Purkinje cell (primary cell): ENCODE measurements at places on chromosomes 5 and 9. TPM values are rescaled to one million over a fixed set of nuclear protein-coding genes. Genes with fewer than 3 reads are reported as not detected.

SLC1A3 gene
- polyA plus RNA-seq = 345 and 350 TPM in 2 replicates

PDZD2 gene
- 12.9 and 18.0 TPM in 2 replicates for polyA plus RNA-seq

PCDHGC3 gene
- 51.6 and 70.9 TPM in 2 replicates for polyA plus RNA-seq

CD74 gene
- polyA plus RNA-seq = 47.4 and 53.5 TPM in 2 replicates

TMEM232 gene
- 6.6 and 24.5 TPM in 2 replicates for polyA plus RNA-seq

SYK gene
- not detected in 2 replicates for polyA plus RNA-seq

PCDHGA12 gene
- polyA plus RNA-seq = 3.6 and 4.3 TPM in 2 replicates

LMBRD2 gene
- polyA plus RNA-seq = 72.3 and 79.1 TPM in 2 replicates

IRX4 gene
- polyA plus RNA-seq = not detected in 2 replicates

PCA3 gene
- 0.66 and 3.6 TPM in 2 replicates for polyA plus RNA-seq

LVRN gene
- not detected in 2 replicates for polyA plus RNA-seq

GRK6 gene
- polyA plus RNA-seq = 1.3 and 5.0 TPM in 2 replicates

CNTFR gene
- 0.66 and 3.7 TPM in 2 replicates for polyA plus RNA-seq

CFAP90 gene
- polyA plus RNA-seq = 4.6 and 6.3 TPM in 2 replicates

ZNF169 gene
- 3.3 and 3.4 TPM in 2 replicates for polyA plus RNA-seq

PCDHGA6 gene
- 0.30 and 0.60 TPM in 2 replicates for polyA plus RNA-seq

C9 gene
- 0.08 TPM in 1 of 2 replicates, not detected in the other for polyA plus RNA-seq

ITGA1 gene
- 2.2 and 8.4 TPM in 2 replicates for polyA plus RNA-seq

BTNL3 gene
- not detected in 2 replicates for polyA plus RNA-seq

OMD gene
- 1.6 and 3.0 TPM in 2 replicates for polyA plus RNA-seq

EIF4E1B gene
- not detected in 2 replicates for polyA plus RNA-seq

DNAH5 gene
- 1.2 and 2.1 TPM in 2 replicates for polyA plus RNA-seq

CD180 gene
- polyA plus RNA-seq = not detected in 2 replicates

SLC45A2 gene
- polyA plus RNA-seq = 1.8 TPM in 1 of 2 replicates, not detected in the other

SPINK7 gene
- polyA plus RNA-seq = not detected in 2 replicates

MVB12B gene
- polyA plus RNA-seq = 0.62 and 1.1 TPM in 2 replicates

WDR70 gene
- 30.5 and 43.0 TPM in 2 replicates for polyA plus RNA-seq

NUTM2F gene
- polyA plus RNA-seq = not detected in 2 replicates

OR1J2 gene
- polyA plus RNA-seq = not detected in 2 replicates

GLIPR2 gene
- polyA plus RNA-seq = 4.2 and 4.4 TPM in 2 replicates

OLFM1 gene
- polyA plus RNA-seq = 48.1 and 207 TPM in 2 replicates
